ENCODE measurements at places on chromosomes 11 and 22.

GRCh38 chr11:48090174-48090573 lies 109.8 kb downstream of the PTPRJ start:
- no peak for DNase-seq

GRCh38 chr22:22380098-22381030 lies 128.2 kb downstream of the ZNF280B start:
- DNase-seq, result peak; percentile 19

DNA sequence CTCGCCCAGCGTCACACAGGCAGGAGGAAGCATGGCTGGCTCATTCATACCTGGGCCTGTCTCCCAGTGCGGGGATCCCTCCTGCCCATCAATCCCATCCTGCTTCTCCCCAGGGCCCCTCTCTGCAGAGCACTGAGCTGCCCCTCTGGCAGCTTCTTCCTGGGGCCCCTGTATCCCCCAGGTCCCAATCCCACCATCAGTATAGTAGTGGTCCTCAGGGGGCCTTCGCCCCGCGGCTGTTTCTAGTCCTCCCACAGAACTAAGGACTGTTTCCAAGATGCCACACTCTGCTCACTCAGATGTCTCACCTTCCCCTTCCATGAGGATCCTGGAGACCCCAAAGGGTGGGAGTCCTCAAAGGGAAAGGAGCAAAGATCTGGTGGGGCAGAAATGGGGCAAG lies 97.6 kb downstream of the PDE2A start:
- no peak for DNase-seq

DNA sequence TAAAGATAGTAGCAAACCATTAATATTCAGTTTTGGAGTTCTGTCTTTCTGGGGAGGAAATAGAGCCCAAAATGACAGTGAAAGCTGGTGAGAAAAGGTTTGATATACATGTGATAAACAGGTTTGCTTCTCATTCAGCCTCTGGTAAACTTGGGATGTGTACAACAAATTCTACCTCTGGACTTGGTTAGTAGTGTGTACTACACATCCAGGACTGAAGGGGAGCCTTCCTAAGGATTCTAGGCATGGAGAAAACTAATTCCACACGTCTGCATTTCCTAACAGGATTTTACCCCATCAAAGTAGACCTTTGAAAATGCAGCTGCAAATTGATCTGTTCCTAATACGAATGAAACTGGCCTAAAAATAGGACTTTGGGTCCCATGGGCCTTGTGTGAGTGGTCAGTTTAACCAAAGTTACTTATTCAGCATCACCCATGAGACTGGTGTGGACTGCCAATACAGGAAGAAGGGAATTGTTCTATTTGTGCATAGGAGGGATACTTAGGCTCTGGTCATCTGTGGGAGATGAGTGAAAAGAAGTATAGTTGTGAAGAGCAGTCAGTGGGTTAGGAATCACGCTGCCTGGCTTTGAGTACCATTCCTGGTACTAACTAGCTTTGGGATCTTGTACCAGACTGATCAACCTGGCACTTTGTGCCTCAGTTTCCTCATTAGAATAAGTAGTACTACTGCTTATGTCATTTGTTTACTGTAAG lies 74.2 kb downstream of the YAP1 start:
- no peak for DNase-seq

GRCh38 chr11:38356255-38356654 lies 1758.2 kb upstream of the RAG2 start:
- DNase-seq, result no peak

DNA sequence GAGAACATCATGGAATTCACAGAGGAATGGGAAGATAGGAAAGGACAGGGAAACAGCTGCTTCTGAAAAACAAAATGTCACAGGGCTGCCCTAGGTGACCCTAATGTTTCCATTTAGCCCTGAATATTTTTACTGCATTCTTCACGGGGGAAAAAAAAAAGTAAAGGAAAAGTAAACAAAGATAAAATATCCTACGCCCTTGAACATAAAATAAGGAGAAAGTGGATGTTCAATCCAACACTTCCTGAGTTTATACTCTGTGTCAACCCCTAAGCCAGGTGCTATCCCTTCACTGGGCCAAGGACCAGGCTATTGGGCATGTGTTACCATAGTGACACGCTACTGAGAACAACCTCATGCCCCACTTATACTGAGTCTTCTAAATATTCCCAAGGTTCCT lies 84.7 kb downstream of the FAM76B start:
- DNase-seq, result no peak

DNA sequence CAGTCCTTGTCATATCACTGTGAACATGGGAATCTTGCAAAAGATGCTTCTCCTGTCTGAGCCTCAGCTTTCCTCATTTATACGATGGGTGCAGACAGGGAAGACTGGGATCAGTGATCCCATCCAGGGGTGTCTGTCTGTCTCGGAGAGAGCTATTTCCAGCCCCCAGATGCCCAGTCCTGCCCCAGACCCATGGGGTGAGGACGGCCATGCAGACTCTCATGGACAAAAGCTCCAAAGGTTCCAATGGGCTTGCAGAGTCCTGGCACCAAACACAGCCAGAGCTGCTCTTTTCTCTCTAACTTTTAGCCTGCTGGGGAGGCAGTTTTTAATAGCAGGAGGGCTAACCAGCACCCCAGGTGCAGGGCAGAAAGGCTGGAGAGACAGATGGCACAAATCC lies 5.2 kb downstream of the SCUBE1 start:
- no peak for DNase-seq

DNA sequence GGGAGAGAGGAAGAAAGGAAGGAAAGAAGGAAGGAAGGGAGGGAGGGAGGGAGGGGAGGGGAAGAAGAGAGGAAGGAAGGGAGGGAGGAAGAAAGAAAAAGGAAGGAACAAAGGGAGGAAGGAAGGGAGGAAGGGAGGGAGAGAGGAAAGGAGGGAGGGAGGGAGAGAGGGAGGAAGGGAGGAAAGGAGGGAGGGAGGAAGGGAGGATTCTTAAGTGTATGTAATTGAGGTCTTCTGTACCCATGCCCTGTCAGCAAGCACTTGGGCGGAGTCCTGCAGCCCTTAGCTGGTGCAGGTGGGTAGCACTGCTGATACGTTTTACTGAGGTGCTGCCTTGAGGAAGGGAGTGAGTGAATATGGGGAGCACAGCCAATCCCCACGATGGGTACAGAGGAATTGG lies 56.9 kb upstream of the RASD2 start:
- no peak for DNase-seq

GRCh38 chr22:48258811-48259210 lies 1496.4 kb downstream of the TBC1D22A start:
- no peak for DNase-seq

DNA sequence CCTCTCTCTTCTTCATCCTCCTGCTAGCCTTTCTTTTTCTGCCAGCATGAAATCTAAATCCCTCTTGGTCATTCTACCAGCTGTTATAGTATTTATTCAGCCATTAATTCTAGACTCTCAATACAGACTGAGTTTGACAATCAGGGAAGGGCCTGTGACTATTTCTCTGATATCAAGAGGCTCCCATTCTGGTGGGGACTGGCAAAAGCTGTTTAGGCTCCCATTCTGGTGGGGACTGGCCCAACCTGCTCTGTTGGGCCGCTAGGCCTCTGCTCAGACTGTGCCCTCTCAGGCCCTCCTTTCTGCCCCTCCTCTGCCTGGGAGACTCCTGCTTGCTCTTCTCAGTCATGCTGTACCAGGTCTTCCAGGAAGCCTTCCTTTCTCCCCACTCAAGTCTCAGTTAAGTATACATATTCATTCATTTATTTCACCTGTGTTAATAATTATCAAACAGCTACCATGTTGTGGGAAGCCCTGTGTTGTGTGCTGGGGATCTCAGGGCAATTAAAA lies 323.7 kb upstream of the NARS2 start:
- DNase-seq, result no peak

DNA sequence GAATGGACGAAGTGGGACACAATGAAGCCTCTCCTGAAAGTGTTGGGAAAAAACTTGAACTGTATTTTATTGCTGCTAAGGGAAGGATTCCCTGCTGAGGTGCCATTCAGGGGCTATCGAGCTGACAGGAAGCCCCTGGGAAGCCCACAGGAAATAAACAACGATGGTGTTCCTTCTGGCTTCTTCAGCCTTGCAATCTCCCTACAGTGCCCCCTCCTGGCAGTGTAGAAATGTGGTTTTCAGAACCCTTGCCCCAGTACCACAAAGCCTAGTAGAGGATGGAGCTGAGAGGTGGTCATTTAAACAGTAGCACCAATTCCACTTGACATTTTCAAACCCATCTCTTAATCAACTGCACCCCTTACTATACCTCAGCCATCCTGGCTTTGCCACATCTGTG lies 676.7 kb upstream of the ARHGAP42 start:
- DNase-seq, result no peak

DNA sequence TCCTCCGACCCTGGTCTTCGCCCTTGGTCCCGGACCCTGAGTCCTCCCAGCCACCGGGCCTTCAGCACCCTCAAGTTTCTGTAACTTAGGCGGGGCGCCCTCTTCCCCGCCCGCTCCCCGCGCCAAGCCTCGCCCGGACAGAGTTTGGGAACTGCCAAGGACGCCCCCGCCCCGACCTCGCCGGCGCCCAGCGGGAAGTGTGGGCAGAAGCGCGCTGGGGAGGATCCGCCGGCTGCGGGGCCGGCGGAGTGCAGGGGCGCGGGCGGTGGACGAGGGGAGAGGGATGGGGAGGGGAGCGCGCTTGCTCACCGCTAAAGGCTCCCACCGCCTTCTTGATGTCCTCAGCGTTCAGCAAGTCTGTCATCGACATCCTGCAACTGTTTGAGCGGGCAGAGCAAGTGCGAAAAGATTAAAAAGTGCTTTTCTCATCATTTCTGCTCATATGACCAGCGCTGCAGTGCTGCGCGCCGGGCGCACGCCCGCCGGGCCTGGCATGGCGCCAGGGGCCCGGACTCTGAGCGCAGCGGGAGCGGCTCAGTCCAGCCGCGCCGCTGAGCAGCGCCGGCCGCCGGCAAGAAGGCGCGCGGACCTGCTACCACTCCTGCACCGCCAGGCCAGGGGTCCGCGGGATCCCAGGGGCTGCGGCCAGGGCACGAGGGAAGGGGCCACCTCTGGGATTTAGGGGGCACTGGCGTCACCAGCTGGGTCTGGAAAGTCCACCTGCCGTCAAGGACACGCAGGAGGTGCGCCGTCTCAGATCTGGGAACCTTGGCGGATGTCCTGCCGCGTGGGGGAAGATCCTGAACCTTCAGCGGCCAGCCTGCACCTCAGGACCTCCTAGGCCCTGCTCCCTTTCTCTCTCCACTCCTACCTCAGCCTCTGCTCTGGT lies at the start of gene PVALB:
Gene PVALB (minus strand): TSS at position 400 of the 889 bp plus-strand sequence. CDS start 30 bp downstream, at position 370.
- peak; percentile 30 for DNase-seq

DNA sequence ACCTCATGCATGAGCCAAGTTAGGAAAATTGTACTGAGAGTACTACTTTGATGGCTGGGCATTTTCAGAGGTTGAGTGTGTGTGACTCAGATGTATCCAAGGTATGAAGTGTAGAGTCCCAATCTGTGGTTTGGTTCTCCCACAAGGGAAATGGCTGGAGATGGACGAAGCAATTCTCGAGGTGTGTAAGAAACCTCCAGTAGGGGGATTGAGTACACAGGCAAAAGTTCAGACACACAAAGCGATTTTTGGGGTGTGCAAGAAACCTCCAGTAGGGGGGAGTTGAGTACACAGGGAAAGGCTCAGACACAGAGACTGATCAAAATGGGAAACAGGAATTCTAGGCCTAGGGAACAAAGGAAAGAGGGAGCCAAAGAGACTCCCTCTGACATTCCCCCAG lies 1536.3 kb downstream of the FAM181B start:
- DNase-seq, result no peak

- peak; percentile 59 for DNase-seq
Observed at GRCh38 chr11:90476442-90477007, 253.7 kb upstream of the CHORDC1 start.

- DNase-seq, result peak; percentile 40
Observed at GRCh38 chr11:77547863-77548551, 41.7 kb upstream of the AQP11 start.

DNA sequence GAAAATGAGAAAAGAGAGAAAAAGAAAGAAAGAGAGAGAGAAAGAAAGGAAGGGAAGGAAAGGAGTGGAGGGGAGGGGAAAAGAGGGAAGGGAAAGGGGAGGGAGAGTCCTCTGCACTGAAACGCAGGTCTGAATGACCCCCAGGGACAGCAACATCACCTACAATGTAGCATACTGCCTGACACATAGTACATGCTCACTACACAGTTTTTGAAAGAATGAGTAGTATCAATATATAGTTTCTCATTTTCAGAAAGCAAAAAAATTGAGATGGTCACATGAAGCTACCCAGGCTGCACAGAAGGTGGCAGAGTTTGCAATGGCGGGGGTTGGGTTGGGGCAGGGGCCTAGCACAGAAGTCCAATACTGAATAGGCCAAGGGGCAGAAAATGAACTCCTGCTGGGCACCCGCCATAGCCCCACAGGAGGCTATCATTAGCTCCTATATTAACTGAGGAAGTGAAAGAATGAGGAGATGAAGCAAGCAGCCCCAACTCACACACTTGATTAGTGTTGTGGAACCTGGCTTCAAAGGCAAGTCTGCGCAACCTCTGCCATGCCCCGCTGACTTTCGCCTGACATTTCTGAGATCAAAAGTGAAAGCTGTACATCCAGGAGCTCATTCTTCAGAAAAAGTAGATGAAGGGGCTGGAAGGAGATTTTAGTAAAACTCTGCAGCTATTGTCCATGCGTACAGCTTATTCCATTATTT lies 241.2 kb upstream of the SYN3 start:
- no peak for DNase-seq

DNA sequence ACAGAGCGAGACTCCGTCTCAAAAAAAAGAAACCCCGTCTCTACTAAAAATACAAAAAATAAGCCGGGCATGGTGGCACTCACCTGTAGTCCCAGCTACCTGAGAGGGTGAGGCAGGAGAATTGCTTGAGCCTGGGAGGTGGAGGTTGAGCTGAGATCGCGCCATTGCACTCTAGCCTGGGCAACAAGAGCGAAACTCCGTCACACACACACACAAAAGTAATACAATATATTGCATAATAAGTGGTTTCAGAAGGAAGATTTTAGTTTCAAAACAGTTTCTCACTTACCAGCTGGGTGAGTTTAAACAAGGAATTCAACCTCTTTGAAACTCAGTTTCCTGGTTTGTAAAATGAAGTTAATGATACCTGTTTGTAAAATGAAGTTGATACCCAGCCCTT lies 32.7 kb upstream of the HTR3A start:
- no peak for DNase-seq

DNA sequence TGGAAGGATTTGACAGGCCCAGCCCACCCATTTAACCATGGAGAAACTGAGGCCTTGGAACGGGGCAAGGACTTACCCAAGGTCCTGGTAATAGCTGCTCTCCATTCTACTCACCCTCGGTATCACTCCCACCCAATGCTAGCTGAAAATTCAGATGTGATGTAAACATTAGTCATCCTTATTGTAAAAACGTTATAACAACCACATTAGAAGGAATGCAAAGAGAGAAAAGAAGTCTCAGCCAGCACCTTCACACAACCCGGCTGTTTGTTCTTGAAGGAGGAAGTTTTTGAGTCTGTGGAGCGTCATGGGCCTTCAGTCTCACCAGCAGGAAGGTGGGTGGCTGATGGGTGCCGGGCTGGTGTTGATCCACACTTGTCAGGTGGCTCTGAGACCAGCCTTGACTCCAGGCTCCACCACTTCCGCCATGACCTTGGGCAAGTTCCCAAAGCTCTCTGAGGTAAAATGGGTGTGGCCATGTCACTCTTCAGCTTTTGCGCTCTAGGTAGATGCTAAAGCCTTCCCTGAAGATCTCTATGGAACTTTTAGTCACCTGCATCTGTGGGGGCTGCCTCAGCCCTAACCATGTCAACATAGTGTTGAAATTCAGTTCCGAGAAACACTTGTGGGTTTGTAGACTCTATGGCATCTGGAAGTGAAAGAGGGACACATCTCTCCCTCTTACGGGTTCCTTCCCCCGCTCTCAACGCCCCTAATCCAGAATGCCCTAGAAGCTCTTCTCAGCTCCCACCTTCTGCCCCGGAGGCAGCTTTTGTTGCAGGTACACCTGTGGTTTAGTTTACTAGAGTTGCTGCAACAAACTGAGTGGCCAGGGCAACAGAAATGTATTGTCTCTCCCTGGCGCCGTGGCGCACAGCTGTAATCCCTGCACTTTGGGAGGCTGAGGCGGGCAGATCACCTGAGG lies 14.8 kb downstream of the CD6 start:
- peak; percentile 97 for DNase-seq

All from activated CD4-positive, alpha-beta T cell treated with anti-CD3 and anti-CD28 coated beads for 36 hours (primary cell).